ENCODE measurements at places on chromosomes 6 and 20. TPM values are rescaled to one million over a fixed set of nuclear protein-coding genes. Genes with fewer than 3 reads are reported as not detected.

- peak; percentile 14 for DNase-seq
Measured at GRCh38 chr6:104855507-104855906, 4.2 kb downstream of the HACE1 start.

GRCh38 chr6:10540073-10540746 is 19.1 kb downstream of the GCNT2 start:
- DNase-seq: no peak

The CDH22 gene
- total RNA-seq: not detected

DNA sequence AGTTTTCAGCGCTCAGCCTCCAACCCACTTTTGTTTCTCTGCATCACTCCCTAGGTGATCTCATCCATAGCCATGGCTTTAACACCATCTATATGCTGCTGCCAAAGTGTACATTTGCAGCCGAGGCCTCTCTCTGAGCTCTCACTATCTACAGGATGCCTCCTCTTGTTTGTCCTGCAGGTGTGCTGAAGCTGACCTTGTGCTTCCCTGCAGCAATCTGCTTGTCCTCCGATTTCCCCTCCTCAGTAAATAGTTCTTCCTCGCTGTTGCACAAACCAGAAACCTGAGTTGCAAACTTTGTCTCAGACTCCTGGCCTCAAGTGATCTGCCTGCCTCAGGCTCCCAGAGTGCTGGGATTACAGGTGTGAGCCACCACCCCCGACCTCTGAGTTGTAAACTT is 3.7 kb upstream of the TXNDC5 start:
- no peak for DNase-seq

GRCh38 chr6:131976545-131977061 is 25.4 kb upstream of the CCN2 start:
- peak; percentile 45 for DNase-seq

DNA sequence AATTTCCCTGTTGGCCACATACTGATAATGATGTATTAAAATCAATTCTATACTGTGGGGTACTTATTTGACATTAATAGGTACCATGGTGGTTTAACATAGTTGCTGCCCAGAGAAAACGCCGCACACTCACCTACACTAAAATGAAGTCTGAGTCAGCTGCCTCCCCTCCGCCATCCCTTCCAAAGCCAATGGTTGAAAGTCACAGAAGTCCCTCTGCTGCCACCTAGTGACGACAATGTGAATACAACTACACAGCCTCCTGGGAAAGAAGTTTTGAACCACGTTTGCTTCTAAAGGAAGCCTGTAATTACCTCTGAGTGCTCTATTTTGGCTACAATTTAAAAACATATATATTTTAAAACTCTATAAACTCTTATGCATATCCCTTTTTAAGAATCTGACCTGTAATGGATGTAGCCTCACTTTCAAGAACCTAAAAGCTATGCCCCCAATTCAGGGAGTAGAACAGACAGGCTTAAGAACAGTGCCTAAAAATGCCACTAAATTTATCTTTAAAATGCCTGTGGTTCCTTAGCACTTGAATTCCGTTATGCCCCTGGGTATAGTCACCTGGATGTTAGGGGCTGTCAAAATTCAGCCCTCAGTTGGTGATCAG is 20.6 kb upstream of the ECI2 start:
- DNase-seq: peak; percentile 86

- no peak for DNase-seq
Measured at GRCh38 chr6:26613201-26613600, 16.4 kb downstream of the ABT1 start.

GRCh38 chr6:121498481-121499276 is 63.2 kb downstream of the GJA1 start:
- DNase-seq: no peak

The AMD1 gene
- 33.9 TPM for total RNA-seq
